T-cell (primary cell): ENCODE measurements at places on chromosomes 16 and 17.

GRCh38 chr16:57941016-57941664, 29.8 kb downstream of the CNGB1 start:
- no peak for DNase-seq

DNA sequence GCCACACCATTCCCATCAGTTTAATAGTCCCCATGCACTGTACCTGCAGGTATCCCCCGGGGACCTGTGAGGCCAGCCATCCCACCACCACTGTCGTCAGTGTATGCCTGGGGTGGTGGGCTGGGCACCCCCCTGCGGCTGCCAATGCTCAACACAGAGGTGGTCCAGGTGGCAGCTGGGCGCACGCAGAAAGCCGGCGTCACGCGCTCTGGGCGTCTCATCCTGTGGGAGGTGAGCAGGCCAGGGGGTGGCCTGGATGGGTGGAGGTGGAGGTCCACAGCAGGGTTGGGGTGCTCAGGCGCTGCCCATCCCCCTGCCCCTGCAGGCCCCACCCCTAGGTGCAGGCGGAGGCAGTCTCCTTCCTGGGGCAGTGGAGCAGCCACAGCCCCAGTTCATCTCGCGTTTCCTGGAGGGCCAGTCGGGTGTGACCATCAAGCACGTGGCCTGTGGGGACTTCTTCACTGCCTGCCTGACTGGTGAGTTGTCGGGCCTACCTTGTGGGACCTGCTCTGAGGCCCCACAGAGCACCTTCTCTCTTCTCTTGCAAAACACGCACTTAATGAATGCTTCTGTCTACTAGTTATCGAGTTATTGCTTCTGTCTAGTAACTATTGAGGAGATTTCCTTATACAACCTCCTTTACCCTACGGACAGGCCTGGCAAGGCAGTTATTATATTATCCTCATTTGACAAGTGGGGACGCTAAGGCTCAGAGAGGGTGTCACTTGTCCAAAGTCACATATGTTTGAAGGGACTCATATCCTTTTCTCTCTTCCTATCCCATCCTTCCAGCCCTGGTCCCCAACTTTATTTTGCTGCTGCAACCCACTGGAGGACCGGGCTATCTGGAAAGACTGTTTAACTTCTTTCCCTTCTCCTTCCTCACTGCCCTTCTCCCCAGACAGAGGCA, 5.8 kb upstream of the TRAF4 start:
- DNase-seq = no peak

GRCh38 chr17:29594519-29595090, 1.7 kb downstream of the ANKRD13B start:
- DNase-seq = no peak

DNA sequence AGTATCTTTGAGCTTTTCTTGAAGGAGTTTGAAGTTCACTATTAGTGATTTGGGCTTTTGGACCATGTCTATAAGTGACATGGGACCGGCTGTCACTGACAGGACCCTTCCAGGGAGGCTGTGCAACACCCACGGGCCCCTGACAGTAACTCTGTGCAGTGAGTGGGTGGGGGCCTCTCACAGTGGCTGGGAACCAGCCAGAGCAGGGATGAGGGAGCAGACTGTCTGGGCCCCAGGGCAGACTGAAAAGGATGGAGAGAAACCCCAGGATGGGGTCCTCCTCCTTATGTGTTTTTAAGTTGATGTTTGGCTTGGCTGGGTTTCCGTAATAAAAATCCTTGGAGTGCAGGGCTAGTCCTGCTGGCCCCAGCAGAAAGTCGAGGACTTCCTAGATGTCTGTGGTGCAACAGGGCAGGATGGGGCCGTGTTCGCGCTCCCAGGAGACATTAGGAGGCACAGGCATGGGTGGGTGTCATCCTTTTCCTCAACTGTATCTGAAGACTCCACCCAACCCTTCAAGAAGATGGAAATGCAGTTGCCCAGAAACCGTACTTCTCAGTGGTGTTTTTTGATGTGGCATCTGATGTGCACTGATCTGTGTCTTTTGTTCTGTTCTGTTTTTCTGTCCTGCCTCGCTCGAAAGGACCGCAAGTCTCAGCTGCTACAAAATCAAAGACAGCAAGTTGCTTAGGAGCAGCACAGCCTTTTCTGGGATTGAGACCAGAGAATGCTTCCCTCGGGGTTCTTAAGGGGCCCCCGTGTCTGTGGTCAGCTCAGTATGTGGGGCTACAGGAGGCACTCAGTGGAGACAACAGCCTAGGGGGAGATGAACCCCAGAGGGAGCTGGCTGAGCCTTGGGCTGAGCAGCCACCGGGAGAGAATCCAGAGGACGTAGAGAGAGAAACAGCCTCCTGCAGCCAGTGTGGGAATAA, 24.2 kb downstream of the PLD6 start:
- DNase-seq = peak; percentile 43

DNA sequence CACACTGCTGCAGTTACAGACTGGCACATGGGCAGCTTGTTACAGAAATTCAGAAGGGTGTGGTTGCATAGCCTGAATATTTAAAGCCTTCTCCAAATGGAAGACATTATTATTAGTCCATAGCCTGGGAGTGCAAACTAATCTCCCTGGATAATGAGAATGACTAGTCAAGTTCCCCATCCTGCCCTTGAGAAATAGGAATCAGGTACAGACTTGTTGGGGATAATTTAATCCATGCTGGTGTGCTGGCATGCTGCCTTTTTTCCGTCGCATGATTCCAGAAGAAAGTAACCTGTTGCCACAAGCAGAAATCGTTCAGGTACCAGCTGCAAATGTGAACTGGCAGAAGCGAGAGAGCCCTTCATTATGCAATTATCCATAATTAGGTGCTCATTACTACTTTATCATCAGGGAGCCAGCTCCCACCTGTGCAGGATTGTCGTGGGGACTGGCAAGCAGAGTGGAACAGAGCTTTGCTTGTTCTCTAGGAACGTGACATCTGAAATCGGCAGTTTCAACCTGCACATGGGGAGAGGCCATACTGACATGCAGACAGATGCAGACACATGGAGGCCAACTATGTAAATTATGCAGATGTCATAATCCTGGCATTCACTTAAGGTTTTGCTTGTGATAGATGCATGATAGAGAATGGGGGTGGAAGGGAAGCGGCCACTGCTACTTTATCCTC, 419.4 kb downstream of the PMP22 start:
- DNase-seq = no peak

DNA sequence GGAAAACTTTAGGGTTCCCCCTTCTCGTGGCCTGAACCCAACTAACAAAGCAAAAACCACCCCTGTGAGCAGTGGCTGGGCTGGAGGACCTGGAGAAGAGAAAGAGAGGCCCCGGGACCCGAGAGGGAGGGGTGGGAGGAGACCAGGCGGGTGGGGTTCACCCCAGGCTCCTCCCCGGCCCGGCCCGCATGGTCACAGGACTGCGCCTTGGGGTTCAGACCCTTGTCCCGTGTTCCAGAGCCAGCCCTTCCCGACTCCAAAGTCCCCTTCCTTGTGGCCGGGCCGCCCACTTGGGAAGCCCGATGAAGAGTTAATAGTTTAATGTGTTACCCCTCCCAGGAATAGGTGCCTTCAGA, 852 bp downstream of the MARVELD3 start:
- no peak for DNase-seq

GRCh38 chr16:51666821-51667220, 515.8 kb upstream of the SALL1 start:
- no peak for DNase-seq

- no peak for DNase-seq
Measured at GRCh38 chr16:18931756-18932155, 5.5 kb upstream of the SMG1 start.

GRCh38 chr16:28210979-28211588, 681 bp downstream of the XPO6 start:
- DNase-seq = peak; percentile 36

GRCh38 chr16:89565506-89566372, 5.3 kb downstream of the RPL13 start:
- DNase-seq = peak; percentile 57

- DNase-seq = no peak
Measured at GRCh38 chr16:58478427-58478826, 21.5 kb upstream of the NDRG4 start.
